ENCODE measurements at places on chromosomes 1 and 21.

DNA sequence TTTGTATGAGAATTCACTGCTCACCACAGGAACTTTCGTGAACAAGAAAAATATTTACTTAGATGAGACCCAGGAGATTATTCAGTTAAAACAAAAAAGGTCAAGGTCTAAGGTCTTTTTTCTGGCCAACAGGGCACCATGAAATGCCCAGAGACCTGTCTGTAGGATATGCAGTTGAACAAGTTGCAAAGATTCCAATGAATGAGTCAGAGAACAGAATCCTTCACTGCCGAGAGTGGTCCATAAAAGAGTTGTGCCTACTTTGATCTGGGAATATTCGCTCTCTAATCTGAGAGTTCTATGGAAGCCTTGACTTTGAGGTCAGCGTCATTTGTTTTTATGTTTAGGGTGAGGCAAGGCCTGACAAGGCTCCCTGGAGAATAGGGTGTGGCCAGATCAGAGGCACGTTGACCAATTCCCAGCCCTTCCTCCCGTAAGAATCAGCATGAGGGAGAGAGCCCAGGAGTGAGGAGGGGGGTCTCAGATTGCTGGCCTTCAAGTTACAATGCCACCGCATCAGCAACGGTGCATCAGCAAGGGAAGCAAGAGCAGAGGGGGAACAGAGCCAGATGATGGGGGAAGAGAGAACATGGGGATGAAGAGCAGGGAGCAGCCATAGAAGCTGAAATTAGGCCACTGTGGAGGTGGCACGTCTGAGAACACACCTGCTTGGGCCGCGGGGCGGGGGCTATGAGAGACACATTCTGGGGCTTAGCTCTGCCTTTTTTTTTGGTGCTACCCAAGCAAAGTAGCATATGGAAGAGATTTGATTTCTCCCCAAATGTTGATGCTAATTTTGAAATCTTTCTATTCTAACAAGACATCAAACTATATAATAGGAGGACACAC, 206.4 kb upstream of the RAB4A start:
- no peak for DNase-seq

- DNase-seq: no peak
These were observed 64.3 kb downstream of the FYB2 start for GRCh38 chr1:56754708-56755479.

- no peak for DNase-seq
These were observed 80.6 kb upstream of the GFI1 start for GRCh38 chr1:92567211-92567868.

GRCh38 chr1:54107131-54107530, 45.7 kb downstream of the CDCP2 start:
- no peak for DNase-seq

GRCh38 chr1:94100785-94101612, 19.9 kb downstream of the ABCA4 start:
- no peak for DNase-seq

DNA sequence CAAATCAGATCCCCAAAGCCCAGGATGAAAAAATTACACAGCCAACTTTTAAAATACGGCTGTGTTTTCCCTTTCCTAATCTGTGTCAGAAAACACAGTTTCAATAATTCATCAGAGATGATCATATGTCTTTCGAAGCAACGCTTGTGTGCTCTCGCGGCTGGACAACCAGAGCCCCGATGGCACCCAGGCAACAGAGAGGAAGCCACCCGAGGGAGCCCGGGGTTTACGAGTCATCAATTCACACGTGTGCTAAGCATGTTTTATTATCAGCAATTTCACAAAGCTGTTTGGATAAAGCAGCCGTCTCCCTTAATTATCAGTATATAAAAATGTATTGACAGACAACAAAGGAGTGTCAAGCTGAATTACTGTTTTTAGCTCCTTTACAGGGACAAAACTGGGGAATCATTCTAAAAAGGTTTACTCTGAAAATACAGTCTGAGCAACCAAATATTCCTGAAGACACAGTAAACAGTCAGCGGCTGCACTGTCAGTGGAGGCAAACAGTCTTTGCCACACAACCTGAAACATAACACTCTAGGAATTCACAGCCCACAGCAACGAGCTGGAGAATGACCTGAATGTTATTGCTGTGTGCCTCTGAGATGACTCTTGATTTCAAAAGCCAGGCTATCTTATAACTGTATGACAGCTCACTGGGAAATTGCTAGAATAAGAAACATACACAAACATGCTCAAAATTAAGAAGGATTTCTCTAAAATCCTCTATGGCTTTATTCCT, 201.0 kb downstream of the SIPA1L2 start:
- DNase-seq: no peak

GRCh38 chr1:246773213-246773641, 49.0 kb downstream of the SCCPDH start:
- no peak for DNase-seq

- no peak for DNase-seq
These were observed 9.7 kb upstream of the MYBPHL start for GRCh38 chr1:109316506-109316905.

- no peak for DNase-seq
These were observed 67.0 kb upstream of the DIRAS3 start for GRCh38 chr1:68117416-68117815.

DNA sequence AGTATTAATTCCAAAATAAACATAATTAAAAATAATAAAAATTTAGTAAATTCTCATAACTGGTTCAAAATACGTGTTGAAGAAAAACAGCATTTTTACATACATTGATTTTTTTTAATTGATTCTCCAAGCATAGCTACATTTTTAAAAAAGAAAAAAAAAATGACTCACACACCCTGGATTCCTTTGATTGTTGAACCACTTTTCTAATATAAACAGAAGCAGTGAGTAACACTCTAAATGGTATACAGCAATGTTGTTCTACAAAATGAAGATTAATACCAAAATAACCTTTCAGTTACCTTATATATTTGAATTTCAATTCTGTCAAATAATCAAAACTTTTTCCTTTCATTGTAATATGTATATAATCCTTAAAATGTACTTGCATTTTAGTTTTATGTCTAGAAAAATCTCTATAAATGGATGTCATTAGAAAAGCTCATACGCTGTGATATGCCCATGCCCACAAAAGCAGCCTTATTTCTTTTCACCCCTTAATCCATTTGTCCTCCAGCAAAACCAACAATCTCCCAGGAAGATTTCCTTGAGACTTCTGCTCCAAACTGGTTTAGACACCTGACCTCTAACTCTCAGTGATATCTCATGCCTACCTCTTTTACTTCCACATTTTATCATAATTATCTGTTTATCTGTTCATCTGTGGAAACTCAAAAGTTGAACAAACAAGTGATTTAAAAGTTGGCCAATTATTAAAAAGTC, 246.4 kb upstream of the NR5A2 start:
- no peak for DNase-seq

DNA sequence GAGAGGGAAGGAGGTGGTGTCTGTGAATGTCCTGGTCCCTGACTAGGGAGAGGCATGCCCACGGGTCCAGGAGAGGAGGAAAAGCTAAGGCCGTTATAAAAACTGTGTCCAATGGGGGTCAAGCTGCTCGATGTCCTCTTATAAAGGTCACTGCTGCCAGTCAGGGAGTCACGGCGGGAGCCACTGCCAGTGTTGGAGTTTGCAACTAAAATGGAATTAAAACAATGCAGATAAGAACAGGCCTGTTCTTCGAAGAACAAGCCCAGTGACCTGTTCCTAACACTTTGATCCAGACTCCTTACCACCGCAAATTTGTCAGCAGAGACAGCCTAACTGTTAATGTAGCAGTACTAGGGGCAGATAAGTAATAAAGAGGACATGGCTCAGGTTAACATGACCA, 56.1 kb upstream of the SDC3 start:
- no peak for DNase-seq

GRCh38 chr21:16194095-16194787, 464.5 kb downstream of the USP25 start:
- peak; percentile 47 for DNase-seq

DNA sequence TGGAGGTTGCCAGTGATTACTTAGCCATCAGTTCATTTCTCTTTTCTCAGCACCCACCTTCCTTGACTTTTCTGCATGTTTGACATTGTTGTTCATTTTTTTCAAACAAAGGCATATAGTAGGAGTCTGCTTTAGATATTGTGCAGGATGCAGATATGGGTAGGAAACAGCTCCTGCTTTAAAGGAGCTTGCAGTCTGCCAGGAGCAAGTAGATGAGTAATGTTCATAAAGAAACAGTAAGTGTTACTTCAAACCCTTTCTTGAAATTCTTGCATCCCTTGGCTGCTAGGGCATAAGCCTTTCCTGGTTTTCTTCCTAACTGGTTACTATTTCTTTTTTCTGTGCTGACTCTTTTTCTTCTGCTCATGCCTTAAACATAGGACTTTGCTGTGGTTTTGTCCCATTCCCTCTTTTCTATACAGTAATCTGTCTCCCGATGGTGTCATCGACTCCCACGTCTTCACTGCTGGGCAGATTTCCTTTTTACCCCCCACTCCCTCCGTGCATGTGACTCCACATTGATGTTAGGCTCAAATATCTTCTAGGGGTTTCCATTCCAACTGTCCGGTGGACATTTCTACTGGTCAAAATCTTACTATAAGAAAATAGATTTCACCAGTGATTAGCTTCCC, 20.4 kb downstream of the PTGFRN start:
- DNase-seq: no peak

GRCh38 chr1:66397192-66397591, 136.8 kb upstream of the SGIP1 start:
- no peak for DNase-seq

- no peak for DNase-seq
These were observed 26.3 kb downstream of the PPFIA4 start for GRCh38 chr1:203052601-203053000.

- DNase-seq: no peak
These were observed 29.8 kb downstream of the ARNT start for GRCh38 chr1:150846473-150847146.

- no peak for DNase-seq
These were observed 765 bp upstream of the VPS45 start for GRCh38 chr1:150066838-150067183.

DNA sequence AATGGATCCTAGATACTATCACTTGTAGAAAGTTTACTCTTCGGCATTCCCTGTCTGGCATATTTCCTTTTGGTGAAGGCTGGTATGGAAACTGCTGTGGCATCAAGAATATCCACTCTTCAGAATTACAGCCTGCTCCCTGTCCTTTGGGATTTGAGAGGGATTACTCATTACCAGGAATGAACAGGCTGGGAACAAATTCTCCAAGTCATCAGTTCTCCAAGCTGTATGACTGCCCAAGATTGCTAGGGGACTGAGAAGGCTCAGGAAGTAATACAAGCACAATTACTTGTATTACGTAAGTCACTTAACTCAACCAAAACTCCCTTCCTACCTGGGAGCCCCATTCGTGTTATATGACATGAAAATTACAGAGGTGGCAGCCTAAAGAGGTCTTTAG, 49.6 kb downstream of the CD58 start:
- DNase-seq: no peak

GRCh38 chr1:221317537-221317936, 424.4 kb downstream of the DUSP10 start:
- DNase-seq: no peak

- no peak for DNase-seq
These were observed 10.4 kb downstream of the LAMB3 start for GRCh38 chr1:209641832-209642172.

DNA sequence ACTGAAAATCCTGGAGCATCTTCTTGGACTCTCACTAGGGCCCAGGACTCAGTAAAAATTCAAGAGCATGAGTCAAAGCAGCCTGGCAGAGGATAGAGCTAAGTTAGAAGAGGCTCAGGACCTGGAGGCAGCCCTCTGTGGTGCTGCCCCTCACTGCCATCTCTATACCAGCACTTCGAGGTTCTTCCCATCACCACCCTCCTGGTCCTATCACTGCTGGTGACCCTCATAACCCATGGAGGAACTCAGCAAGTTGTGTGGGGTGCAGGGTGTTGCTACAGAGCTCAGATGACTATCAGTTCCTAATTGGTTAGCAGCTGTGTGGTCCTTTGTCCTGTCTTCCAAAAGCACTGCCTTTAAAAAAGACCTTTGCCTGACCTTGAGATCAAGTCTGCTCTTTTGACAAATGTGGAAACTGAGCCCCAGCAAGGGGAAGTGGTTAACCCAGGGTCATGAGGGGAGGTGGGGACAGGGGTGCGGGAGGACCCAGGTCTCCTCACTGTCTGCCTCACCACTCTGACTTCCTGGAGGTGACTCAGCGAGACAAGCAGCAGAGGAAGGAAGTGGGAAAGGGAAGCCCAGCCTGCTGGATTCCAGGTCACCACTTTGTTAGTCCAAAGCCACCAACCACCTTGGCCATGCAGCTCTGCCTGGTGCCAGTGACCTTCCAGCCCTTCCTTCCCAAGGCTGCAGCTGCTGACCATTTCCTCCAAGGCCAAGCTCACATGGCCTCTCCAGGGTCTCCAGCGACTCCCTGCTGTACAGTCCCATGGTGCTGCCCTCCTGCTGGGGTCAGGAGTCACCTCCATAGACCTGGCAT, 199.4 kb upstream of the EDN2 start:
- no peak for DNase-seq

DNA sequence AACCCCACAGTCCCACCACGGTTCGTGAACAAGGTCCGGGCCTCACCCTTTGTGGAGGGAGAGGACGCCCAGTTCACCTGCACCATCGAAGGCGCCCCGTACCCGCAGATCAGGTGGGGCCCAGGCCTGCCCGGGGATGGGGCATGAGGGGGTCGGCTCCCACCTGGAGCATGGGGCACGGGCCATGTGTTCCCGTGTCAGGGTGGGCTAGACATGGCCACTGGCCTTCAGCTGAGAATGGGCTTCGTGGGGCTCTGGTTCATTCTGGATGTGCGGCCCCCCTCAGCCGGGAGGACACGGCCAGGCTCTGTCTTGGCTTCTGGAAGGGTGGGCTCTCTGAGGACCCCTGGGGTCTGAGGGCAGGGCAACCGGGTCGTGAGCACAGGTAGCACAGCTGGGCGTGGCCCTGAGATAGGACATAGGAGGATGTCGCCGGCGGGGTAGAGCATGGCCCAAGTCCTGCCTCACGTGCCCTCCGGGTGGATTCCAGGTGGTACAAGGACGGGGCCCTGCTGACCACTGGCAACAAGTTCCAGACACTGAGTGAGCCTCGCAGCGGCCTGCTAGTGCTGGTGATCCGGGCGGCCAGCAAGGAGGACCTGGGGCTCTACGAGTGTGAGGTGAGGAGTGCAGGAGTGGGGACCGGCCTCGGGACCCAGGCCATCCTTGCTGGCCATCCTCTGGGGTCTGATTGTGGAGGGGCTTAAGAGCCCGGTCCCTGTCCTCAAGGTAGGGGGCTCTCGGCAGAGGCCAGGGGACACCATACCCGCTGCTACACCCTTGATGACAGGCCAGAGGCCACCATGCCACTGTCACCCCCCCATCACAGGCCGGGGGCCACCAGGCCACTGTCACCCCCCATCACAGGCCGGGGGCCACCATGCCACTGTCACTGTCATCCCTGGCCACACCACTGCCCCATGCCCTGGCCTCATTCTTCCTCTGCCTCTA, 55.5 kb downstream of the TRIM11 start:
- no peak for DNase-seq

Measured in liver (tissue), 10 donors.